ENCODE measurements at places on chromosomes 1 and 21.

GRCh38 chr1:173392895-173393658 lies 84.1 kb upstream of the PRDX6 start:
- no peak for DNase-seq

- DNase-seq, result no peak
Measured at GRCh38 chr1:7809742-7810141, 25.7 kb downstream of the PER3 start.

DNA sequence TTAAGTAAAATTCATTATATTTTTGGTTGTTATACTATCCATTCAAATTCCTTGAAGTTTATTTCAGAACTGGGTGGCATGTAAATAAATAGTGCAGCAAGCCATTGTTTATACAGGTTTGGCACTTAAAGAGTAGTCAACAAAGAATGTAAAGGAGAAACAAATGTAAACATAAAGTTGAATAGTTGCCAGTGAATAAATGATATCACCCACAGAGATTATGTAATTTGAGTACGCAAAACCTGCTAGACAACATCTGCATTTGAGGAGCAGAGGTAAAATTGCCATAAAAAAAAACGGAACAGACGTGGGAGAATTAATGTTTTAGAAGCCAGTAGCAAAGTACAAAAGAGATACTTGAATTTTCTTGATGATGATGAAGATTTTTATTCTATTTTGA lies 111.6 kb downstream of the ADGRL2 start:
- no peak for DNase-seq

DNA sequence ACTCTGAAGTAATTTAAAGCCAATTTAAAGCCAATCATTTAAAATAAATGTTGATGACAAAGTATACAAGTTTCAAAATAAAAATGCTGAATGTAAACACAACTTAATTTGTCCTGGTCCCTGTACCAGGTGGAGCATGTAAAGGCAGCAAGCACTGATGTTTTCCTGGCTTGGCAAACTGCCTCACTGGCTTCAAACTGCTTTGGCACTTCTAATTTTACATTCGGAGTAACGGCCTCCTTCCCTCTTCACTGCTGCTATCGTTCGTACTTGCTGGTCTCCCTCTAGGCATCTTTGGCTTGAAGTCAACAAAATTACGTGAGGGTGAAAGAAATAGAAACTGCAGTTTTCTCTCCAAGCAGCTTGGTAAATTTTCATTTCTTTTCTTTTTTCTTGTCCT lies 287.9 kb downstream of the LTN1 start:
- DNase-seq, result no peak

GRCh38 chr1:212437179-212437798 lies 4.6 kb downstream of the NENF start:
- no peak for DNase-seq

DNA sequence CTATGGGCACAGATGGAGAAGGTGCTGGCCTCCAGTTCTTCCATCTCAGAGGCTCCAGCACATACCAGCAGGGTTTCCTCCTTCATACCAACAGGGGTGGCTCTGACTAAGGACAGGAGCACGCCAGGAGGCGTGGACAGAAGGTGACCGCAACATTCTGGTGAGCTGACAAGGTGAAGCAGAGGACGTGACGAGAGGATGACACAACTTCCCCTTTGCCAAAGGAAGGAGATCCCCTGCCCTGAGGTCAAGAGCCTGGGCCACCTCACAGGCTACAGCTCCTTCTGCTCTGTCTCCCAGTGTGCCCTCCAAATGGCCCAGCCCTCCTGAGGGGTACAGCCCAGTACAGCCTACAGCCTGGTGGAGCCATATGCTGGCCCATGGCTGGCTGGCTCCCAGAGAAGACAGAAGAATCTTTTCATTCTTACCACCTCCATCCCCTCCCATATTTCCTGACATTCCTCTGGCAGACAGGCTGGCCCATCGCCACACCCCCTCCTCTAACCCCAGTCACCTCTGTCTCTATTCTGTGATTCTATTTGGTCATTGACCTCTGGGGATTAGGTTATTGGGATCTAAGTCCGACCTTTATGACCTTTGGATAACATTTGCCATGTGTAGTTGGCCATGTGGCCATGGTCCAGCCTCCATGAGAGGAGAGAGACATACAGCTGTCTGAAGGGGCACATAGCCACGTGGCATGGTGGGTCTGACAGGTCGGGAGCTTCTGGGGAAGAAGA lies 5.1 kb upstream of the LAMB3 start:
- DNase-seq, result peak; percentile 72

DNA sequence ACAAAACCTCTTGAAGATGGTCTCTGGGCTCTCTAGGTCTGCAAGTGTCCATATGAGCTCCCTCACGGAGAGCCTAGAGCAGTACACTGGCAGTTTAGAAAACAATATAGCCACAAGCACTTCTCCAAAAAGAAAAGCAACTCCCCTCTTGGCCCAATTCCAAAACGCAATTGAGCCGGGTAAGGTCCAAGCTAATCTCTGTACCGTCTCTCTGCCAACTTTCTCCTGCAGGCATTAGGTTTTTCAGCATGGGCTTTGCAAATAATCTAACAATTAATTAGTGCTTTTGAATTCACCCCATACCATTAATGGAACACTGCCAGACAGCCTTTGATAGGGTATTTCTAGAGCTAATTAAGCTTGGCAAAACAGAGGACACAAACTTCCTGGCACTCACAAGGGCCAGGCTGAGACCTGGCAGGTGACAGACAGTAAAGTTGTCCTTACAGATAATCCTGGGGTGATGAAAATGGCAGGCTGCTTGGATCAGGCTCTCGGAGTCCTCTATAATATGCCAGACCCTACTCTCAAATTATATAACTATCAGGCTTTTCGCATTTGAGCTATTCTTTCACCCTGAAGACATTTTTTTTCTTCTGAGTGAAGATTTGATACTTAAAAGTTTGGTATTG lies 39.8 kb downstream of the TGFBR3 start:
- DNase-seq, result peak; percentile 4

DNA sequence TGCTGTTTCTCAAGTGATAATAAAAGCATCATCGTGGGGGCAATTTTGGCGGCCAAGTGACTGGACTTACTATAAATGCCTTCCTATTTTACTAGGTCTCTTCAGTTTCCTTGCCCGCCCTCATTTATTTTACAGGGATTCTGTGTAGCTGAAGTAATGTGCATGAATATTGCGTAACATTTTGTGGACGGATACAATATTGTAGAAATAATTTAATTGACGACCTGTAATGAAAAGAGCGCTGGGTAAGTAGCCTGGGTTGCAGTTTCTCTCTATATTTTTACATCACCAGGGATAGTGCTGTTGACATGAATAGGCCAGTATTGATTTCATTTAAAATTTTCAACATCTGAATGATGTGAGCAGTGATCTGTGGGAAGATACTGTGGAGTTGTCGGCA lies 28.1 kb upstream of the LMO4 start:
- DNase-seq, result no peak

DNA sequence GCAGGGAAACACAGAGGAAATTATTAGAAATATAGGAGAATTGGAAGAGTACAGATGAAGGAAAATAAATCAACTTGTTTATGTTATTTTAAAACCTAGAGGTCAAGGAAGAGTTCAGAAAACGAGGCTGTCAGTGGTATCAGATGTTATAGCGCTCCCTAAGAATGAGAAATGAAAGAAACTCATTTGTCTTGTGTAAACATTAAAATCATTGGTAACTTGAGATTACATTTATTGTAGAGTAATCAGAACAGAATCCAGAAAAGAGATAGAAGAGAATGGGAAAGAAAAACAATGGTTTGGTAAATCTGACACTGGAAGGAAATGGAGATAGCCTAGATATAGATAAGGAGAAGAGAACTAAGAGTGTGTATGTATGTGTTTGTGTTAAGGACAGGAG lies 106.4 kb downstream of the ATF6 start:
- DNase-seq, result no peak

- no peak for DNase-seq
Measured at GRCh38 chr1:240582953-240583352, 29.0 kb downstream of the GREM2 start.

GRCh38 chr1:198677027-198677426 lies 38.2 kb downstream of the PTPRC start:
- no peak for DNase-seq

DNA sequence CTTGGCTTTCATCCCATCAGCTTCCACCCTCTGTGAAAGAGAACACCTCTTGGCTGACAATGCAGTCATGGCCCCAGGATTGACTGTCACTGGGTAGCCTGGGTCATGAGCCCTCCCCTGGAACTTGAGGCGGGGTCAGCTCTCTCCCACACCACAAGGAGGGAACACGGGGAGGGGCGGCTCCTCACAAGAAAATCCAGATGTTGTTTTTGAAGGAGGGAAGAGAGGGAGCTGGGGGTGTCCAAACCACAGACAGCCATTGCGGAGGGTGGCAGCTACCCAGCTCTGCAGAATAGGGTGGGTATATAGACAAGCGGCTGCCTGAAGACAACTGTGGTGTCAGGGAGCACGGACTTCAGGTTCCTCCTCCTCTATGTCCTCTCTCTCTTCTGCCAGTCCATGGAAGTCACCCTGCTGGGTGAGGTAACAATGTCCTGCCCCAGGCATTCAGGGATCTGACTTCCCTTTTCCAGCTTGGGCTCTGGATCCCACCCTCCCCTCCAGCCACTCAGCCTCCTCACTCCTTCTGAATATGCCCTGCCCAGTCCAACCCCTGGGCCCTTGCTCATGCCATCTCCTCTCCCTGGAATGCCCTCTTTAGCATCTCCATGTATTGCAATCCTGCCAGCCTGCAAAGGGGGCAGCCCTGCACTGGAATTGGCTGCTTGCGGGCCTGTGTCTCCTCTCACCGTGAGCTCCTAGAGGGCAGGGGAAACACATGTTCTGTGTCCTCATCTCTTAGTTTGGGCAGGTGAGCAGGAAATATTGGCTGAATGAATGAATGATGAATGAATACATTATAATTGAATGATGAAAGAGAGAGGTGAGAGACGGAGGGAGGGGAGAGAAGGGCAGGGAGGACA lies 60.9 kb upstream of the RUNX3 start:
- DNase-seq, result no peak

- DNase-seq, result no peak
Measured at GRCh38 chr21:25029580-25029979, 577.7 kb downstream of the MRPL39 start.

DNA sequence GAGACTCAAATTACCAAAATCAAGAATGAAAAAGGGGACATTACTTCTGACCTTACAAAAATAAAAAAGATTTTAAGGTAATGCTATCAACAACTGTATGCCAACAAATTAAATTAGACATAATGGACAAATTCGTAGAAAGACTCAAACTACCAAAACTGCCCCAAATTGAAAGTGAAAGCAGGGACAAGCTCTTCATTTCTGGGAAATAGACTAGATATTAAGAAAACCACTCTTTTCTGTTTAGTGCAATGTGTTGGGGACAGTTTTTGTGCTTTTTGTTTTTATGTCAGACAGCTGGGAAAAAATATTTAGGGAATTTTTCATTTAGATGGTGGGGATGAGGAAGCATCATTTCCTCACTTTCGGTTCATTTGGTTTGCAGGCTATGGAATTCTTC lies 4.9 kb upstream of the GBP1 start:
- DNase-seq, result peak; percentile 20

DNA sequence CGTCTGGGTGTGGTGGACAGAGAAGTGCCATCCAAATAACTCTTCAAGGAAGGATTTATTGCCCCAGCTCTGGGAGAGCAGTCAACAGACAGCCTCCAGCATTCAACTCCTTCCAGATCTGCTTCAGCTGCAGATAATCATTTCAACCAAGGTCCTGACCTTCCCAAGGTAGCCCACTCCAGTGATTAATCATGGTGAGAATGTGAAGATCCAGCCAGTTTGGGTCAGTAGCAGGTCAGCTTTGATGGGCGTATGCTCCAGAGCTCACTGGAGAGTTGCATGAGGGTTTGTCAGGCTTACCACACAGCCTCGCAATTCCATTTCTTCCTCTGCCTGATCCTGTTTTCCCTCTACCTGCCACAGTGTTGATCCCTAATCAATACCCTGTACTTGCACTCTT lies 214.5 kb upstream of the ZRANB2 start:
- DNase-seq, result no peak

DNA sequence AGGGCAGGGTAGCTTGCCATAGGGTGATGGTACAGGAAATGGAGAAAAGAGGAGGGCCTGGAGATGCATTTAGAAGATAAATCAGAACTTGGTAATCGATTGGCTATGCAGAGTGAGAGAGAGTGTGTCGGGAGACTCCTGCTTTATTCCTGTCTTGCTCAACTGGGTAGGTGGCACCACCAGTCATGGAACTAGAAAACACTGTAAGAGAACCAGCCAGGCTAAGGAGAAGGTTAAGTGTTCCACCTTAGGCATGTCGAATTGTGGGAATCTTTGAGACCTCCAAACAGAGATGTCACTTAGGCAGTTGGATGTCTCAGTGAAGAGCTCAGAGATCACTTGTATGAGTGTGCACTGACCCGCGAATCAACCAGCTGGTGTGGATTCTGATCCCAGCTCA lies 28.7 kb upstream of the RD3 start:
- no peak for DNase-seq

DNA sequence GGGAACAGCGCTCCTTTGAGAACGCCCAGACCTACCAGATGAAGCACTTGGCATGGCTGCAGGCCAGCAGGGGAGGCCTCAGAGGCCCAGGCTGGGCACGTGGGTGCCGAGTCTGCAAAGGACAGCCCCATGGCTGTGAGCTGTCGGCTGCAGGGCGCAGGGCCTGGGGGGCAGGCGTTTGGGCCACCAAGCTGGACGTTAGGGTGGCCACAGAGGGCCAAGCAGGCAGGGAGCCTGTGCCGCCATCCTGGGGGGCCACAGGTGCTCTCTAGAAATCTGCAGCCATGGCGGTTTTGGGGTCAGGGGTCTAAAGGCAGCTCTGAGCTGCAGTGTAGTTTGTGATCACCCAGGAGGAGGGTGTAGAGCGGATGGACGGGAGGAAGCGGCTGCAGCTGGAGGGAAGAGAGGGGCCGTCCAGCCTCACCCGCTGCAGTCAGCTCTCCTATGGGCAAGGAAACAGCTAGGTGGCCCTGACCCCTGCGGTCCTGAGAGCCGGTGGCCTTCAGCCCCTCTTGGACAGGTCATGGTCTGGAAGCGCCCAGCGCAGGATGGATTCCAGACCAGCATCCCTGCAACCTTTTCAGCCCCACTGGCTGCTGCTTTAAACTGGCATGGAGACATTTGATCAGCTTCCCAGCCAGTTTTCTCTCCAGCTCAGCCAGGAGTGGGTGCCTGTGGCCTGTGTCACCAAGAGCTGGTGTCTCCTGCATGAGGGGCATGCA lies 11.0 kb downstream of the IBA57 start:
- DNase-seq, result no peak

GRCh38 chr1:100927276-100927675 lies 31.4 kb downstream of the SLC30A7 start:
- no peak for DNase-seq

- no peak for DNase-seq
Measured at GRCh38 chr21:31566611-31567010, 92.9 kb upstream of the SOD1 start.

DNA sequence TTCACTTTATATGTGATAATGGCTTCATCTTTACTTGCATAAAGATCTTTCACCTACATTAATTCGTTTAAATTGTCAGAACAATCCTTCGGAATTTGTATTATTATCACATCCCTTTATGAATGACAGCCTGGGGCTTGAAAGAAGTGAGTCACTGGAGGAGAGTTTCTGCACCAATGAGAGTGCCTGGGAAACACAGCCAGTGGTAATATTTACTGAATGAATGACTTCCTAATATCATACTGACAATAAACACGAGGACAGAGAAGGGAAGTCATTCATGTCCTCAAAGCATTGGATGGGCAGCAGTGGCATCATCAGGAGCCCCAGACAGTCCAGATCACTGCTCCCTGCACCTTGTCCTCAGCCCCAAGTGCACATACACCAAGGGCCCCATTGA lies 40.7 kb upstream of the PDE4B start:
- DNase-seq, result no peak

- DNase-seq, result no peak
Measured at GRCh38 chr1:43708002-43708410, 670 bp downstream of the ST3GAL3 start.

GRCh38 chr1:244833734-244834542 lies 1.5 kb upstream of the COX20 start:
- peak; percentile 76 for DNase-seq
